IPS DF 6.9 (cell line): ENCODE measurements at places on chromosomes 12 and 14.

DNA sequence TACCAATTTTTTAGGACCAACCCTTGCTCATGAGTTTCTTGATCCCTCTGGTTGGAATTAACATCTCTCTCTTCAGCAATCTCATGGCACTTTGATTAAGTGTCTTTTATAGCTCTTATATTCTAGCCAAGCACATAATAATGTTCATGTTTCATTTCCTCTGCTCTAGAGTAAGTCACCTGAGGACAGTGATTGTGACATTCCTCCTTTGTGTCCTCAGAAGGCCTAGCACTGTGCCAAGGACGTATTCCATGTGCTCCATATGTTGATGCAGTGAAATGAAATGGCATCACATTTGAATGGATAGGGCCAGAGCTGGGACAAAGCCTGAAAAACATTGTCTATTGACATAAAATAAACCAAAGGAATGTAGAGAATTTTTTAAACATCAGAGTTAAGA lies 322.8 kb upstream of the PRICKLE1 start:
- H3K4me3 ChIP-seq = no peak overlapping the region
- H3K4me1 ChIP-seq = no peaks in the 10 kb centered on the region
- H3K36me3 ChIP-seq = no peaks in the 10 kb centered on the region
- DNase-seq = no peak

DNA sequence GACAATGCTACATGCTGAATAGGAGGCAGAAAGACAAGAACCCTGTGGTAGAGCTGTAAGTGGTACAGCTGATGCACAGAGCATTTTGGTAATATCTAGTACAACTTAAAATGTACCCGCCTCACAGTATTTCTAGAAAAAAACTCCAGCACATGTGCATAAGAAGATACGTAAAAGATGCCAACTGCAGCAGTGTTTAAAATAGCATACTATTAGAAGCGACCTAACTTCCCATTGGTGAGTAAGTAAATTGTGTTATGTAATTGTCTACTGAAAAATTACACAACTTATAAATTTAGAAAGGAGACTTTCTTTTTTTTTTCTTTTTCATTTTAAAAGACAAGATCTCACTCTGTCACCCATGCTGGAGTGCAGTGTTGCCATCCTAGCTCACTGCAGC lies 114.3 kb upstream of the CAND1 start:
- H3K27me3 ChIP-seq = no peaks in the 10 kb centered on the region
- no peaks in the 10 kb centered on the region for H3K36me3 ChIP-seq
- H3K4me1 ChIP-seq = no peaks in the 10 kb centered on the region

DNA sequence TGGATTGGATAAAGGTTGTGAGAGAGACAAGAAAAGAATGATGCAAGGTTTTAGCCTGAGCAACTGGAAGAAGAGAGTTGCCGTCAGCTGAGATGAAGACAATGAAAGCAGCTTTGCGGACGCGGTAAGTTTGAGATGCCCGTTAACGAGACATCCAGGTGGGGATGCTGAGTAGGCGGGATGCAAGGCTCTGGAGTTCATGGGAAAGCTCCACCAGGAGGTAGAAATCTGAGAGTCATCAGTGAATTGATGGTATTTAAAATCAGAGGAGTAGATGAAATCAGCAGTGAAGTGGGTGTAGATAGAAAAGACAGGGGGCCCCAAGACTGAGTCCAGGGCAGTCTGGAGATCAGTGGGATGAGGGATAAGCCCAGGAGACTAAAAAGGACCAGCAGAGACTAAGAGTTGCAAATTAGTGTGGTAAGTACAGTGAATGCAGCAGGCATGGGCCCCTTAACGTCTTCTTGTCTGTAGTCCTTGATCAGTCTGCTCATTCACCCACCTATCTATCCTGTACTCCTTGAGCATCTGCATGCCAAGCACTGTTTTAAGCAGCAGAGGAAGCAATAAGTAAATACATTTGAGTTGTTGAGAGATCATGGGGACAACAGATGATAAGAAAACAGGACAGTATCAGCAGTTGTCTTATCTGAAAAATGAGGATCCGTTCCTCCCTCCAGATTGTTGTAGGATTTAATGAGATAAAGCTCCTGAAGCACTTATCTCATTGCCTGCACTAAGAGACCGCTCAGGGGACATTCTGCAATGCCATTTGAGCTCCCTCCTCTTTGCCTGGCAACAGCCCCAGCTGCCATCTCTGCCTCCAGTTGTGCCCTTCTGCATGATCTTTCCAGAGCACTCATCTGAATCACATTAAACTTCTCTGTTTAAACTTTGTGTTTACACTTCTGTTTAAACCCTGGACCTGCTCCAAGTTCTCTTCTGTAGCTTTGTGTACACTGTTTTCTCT lies 91.5 kb downstream of the APAF1 start:
- no peaks in the 10 kb centered on the region for H3K4me1 ChIP-seq
- no peak overlapping the region for H3K4me3 ChIP-seq
- H3K27me3 ChIP-seq = no peaks in the 10 kb centered on the region
- H3K27ac ChIP-seq = no peak overlapping the region
- no peak for DNase-seq

GRCh38 chr14:76525106-76525821 lies 149.3 kb downstream of the ESRRB start:
- no peak for DNase-seq
- no peaks in the 10 kb centered on the region for H3K27me3 ChIP-seq
- no peak overlapping the region for H3K27ac ChIP-seq

- H3K27me3 ChIP-seq = no peaks in the 10 kb centered on the region
- no peaks in the 10 kb centered on the region for H3K36me3 ChIP-seq
- H3K4me3 ChIP-seq = no peak overlapping the region
- H3K27ac ChIP-seq = no peak overlapping the region
- H3K4me1 ChIP-seq = peaks cover 3% of the 10 kb centered on the region
- no peak for DNase-seq
These were observed 47.9 kb upstream of the SOCS2 start for GRCh38 chr12:93524386-93525133.
